ENCODE measurements at places on chromosomes 1 and 21.
A peak's percentile ranks its signal among the peaks of the same experiment; 100 is the strongest.

GRCh38 chr1:85323770-85324169 is 47.3 kb upstream of the BCL10 start:
- DNase-seq = no peak

GRCh38 chr1:229388897-229389580 is 44.9 kb downstream of the ACTA1 start:
- peak; percentile 78 for DNase-seq

- DNase-seq = no peak
Measured at GRCh38 chr1:177119311-177119710, 45.2 kb downstream of the ASTN1 start.

- DNase-seq = no peak
Measured at GRCh38 chr1:40141878-40142535, 19.2 kb upstream of the RLF start.

- no peak for DNase-seq
Measured at GRCh38 chr21:42580076-42580792, 66.6 kb downstream of the SLC37A1 start.

DNA sequence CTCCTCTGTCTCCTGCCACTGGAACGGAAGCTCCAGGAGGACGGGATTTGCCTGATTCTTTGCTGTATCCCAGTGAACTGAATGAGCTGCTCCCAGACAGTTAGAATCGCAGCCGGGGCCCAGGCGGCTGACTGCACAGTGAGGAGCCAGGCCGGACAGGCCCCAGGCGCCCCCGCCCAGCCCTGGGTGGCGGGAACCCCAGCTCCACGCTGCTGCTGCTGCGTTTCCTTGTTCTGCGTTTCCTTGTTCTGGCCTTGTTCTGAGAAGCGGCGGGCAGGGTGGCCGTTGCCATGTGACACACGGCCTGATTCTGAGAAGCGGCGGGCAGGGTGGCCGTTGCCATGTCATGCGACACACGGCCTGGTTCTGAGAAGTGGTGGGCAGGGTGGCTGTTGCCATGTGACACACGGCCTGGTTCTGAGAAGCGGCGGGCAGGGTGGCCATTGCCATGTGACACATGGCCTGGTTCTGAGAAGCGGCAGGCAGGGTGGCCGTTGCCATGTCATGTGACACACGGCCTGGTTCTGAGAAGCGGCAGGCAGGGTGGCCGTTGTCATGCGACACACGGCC is 56.2 kb downstream of the SLC37A1 start:
- DNase-seq = no peak

- DNase-seq = no peak
Measured at GRCh38 chr21:14741256-14741655, 195.1 kb upstream of the SAMSN1 start.

- DNase-seq = peak; percentile 56
Measured at GRCh38 chr1:211135342-211135950, 1.5 kb upstream of the KCNH1 start.

DNA sequence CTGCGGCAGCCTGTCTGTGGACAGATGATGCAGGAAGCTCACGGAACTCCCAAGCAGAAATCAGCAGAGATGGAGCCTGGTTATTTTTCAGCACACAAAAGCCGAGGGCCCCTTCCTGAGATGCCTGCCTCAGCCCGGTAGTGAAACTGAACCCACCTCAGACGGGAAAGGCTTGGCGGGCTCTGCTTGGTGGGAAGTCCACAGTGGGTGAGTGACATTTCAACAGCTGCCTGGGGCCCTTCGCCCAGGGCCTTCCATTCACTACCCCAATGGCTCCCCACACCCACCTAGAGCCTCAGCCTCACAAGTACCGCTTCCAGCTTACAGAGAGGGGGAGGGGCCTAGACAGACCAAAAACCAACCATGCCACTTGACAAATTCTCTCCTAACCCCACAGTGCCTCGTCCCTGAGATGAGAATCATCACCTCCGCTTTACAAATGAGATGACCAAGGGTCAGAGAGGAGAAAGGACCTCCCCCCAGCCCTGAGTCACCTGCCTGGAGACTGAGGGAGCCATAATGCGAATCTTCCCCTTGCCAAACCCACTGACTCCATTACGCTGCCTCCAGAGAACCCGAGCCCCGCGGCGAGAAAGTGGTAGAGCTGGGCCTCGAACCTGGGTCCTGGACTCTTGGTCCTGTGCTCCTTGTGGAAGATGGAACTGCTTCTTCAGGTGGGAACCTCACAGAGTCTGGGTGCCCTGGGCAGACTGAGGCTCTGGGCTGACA is 3.4 kb upstream of the ECE1 start:
- DNase-seq = no peak

All from AG08396 (cell line).